GM23338 (cell line): ENCODE measurements at places on chromosomes 16 and 17. TPM values are rescaled to one million over a fixed set of nuclear protein-coding genes. Genes with fewer than 3 reads are reported as not detected.
A peak's percentile ranks its signal among the peaks of the same experiment; 100 is the strongest.

The DLX3 gene
- total RNA-seq, result 0.14 TPM in 1 of 2 replicates, not detected in the other

- no peaks in the 10 kb centered on the region for H3K27me3 ChIP-seq
- no peak overlapping the region for H3K27ac ChIP-seq
- no peaks in the 10 kb centered on the region for H3K36me3 ChIP-seq
- peaks cover 7% of the 10 kb centered on the region for H3K4me1 ChIP-seq
- H3K4me3 ChIP-seq, result no peak overlapping the region
- no peak for DNase-seq
Measured at GRCh38 chr17:55340176-55340575, 75.4 kb downstream of the HLF start.

The CHST4 gene
- 16.7 and 17.8 TPM in 2 replicates for total RNA-seq

DNA sequence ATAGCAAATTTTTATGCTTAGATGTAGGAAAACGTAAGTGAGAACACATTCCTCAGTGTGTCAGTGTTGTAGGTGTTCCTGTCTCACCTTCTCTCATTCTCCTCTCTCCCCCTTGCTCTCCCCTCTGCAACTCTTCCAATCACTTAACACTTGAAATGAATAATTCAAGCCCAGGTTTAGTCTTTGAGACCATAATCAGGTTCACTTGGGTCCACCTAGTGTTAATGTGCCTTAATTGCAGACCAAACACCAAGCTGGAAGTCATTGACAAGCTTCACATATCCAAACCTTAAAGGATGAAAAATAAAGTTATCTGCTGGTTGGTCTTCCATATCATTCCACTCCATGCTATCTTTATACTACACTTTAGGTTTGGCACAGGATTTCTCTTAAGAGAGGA, 37.0 kb downstream of the STXBP4 start:
- no peak overlapping the region for H3K4me3 ChIP-seq
- H3K36me3 ChIP-seq, result no peaks in the 10 kb centered on the region
- no peak overlapping the region for H3K27ac ChIP-seq

DNA sequence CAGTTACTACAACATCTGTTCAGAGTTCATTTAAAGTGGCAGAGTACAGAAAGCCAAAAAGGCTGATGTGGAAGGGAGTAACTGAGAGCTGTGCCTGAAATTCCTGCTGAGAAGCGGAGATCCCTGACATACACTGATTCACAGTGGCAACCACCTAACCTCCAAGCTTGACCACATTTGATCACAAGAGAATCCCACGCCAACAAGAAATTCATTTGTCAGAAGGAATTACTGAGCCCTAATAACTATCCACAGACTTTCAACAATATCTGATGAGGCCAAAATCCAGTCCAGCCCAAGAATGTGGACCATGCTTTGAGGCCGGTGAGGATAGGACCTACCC, 168.5 kb upstream of the RPH3AL start:
- H3K27ac ChIP-seq, result peak overlapping the region; percentile 91
- no peak overlapping the region for H3K4me3 ChIP-seq
- H3K4me1 ChIP-seq, result peaks cover 28% of the 10 kb centered on the region
- no peaks in the 10 kb centered on the region for H3K27me3 ChIP-seq

The SYT17 gene
- 6.9 and 9.5 TPM in 2 replicates for total RNA-seq

- H3K4me1 ChIP-seq, result no peaks in the 10 kb centered on the region
- no peaks in the 10 kb centered on the region for H3K36me3 ChIP-seq
- H3K27me3 ChIP-seq, result no peaks in the 10 kb centered on the region
- no peak overlapping the region for H3K4me3 ChIP-seq
Measured at GRCh38 chr16:8342276-8342675, 248.0 kb downstream of the TMEM114 start.

- peaks cover 22% of the 10 kb centered on the region for H3K4me1 ChIP-seq
- peaks cover 99% of the 10 kb centered on the region for H3K27me3 ChIP-seq
- DNase-seq, result peak; percentile 73
- no peak overlapping the region for H3K27ac ChIP-seq
- peak overlapping the region; percentile 59 for H3K4me3 ChIP-seq
Measured at GRCh38 chr16:67165121-67166078, 855 bp downstream of the HSF4 start.
